Activated gamma-delta T cell treated with anti-CD3 and anti-CD28 coated beads, Interleukin-2, amount 50 U/mL, for 16 hours (primary cell): ENCODE measurements at places on chromosomes 12 and 14.

GRCh38 chr14:88129306-88130056 is 124.5 kb downstream of the GPR65 start:
- DNase-seq = no peak

DNA sequence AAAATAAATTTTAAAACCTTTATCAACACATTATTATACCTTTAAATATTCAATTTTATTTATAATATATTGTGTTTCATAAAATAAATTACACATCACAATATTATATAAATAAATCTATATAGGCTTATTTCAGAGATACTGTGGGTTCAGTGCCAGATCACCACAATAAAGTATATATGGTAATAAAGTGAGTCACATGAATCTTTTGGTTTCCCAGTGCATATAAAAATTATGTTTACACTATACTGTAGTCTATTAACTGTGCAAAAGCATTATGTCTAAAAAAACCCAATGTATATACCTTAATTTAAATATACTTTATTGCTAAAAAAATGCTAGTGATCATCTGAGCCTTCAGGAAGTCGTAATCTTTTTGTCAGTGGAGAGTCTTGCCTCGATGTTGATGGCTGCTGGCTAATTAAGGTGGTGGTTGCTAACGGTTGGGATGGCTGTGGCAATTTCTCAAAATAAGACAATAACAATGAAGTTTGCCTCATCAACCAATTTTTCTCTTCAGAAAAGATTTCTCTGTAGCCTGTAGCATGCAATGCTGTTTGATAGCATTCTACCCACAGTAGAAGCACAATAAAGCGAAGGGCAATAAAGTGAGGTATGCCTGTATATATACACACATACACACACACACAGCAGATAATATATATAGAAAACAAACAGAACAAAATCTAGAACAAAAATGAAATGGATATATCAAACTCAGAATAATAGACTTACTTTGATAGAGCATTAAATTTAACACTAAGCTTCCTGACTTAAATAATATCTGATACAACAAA is 32.4 kb downstream of the CCDC59 start:
- DNase-seq = no peak

DNA sequence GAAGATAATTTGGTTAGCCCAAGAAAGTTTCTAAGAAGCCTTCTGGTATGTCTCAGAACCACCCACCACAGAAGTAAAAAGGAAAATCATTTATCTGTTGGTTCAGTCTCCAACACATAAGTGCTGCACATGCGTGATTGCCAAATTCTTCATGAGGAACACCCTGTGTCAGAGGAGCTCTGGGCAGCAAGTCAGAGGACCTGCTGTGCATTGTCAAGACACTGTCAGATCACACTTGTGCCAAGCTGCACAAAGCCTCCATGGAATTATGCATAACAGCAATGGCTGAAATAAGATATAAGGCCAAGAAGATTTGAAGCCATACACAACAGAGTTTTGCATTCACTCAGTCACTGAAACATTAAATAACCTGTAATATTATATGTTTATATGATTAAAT is 1304.7 kb upstream of the FLRT2 start:
- DNase-seq = no peak

DNA sequence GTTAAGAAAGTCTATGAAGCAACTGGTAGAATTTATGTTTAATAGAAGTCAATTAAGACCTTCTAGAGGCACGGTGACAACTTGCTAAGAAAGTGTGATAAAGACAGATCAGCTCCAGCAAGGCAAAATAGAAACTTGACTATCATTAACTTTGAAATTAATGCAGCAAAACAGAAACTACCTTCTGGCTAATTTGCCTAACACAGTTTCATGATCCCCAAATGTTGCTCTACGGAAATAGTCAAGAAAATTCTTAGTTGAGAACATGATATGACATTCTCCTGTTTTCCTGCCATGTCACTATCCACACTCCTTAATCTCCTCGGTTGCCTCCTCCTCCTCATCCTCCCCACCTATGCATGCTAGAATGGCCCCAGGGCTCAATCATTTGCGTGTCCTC is 4.2 kb downstream of the DENND5B start:
- no peak for DNase-seq
